ENCODE measurements at places on chromosomes 4 and X.

DNA sequence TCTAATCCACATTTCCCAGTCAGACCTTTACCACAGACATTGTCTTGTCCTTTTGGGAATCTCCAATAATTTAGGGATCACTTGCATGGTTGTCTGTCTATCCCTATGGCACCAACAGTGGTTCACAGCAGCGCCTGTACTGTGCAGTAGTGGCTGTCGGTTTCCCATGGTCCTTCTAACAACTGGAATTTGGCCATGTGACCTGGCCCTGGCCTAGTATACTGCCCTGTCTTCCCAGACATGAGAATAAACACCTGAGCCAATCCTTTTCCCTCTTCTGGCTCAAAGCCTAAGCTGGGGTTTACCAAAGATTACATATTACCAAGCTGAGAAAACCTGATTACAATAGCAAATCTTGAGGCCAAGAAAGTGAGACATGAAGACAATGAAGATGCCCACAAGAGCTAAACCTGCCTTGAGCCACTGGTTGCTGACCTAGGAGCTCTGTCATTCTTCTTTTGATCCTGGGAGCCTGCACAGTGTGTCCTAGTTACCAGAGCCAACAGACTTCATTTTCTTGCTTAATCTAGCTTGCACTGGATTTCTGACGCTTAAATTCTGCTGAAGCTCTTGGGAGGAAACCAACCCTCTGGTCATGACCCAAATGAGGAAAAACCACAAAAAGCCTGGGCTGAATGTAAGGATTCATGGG is 92.1 kb downstream of the SCD5 start:
- no peaks in the 10 kb centered on the region for H3K27me3 ChIP-seq
- DNase-seq = no peak
- no peak overlapping the region for H3K4me3 ChIP-seq
- H3K27ac ChIP-seq = peak overlapping the region; percentile 34
- no peaks in the 10 kb centered on the region for H3K4me1 ChIP-seq

GRCh38 chr4:152894673-152895072 is 41.5 kb upstream of the FHDC1 start:
- DNase-seq = no peak
- H3K27me3 ChIP-seq = no peaks in the 10 kb centered on the region

- no peaks in the 10 kb centered on the region for H3K36me3 ChIP-seq
- H3K4me3 ChIP-seq = peak overlapping the region; percentile 77
- peak overlapping the region; percentile 80 for H3K27ac ChIP-seq
- no peak for DNase-seq
- H3K27me3 ChIP-seq = no peaks in the 10 kb centered on the region
Observed at GRCh38 chrX:2609431-2610238, 81.5 kb upstream of the CD99 start.

GRCh38 chr4:184771416-184771815 is 37.5 kb upstream of the CENPU start:
- no peak for DNase-seq
- H3K27me3 ChIP-seq = no peaks in the 10 kb centered on the region
- H3K27ac ChIP-seq = no peak overlapping the region

- no peaks in the 10 kb centered on the region for H3K4me1 ChIP-seq
- no peak overlapping the region for H3K27ac ChIP-seq
Observed at GRCh38 chr4:32031026-32031425, 1310.9 kb downstream of the PCDH7 start.
